ENCODE measurements at places on chromosomes 3 and 15.

GRCh38 chr3:36606871-36607765, 157.2 kb downstream of the DCLK3 start:
- no peak for DNase-seq

- no peak for DNase-seq
Measured at GRCh38 chr3:149507491-149508324, 33.2 kb downstream of the TM4SF4 start.

GRCh38 chr3:146470425-146470990, 1.1 kb upstream of the PLSCR2 start:
- DNase-seq = no peak

- peak; percentile 37 for DNase-seq
Measured at GRCh38 chr3:172341482-172342059, 106.7 kb downstream of the GHSR start.

DNA sequence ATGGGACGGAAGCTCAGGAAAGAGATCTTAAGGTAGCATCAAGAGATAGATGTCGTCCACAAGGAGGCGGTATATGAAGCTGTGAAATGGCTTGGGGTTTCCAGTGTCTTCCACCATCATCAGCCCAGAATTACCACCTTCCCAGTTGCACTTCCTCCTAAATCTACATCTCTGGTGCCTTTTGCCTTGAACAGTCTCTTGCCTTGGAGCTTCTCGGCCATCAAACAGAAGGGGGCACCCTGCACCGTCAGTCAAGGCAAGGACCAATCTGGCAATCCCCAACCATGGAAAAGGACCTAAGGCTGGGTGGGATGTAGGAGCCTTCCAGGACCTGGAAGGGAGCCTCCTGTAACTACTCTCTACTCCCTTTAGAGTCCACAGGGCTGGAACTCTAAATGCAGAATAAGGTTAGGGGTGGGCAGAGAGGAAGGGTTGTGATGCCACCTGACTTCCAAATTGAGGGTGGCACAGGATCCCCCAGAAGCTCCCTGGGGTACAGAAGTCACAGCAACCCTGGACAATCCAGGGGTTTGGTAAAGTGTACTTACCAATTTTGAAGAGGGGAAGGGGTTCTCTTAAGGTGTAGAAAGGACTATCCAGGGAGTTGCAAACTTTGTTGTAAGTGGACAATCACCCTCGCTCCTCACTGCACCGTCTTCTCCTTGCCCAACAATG, 1.0 kb upstream of the RYR3 start:
- no peak for DNase-seq

DNA sequence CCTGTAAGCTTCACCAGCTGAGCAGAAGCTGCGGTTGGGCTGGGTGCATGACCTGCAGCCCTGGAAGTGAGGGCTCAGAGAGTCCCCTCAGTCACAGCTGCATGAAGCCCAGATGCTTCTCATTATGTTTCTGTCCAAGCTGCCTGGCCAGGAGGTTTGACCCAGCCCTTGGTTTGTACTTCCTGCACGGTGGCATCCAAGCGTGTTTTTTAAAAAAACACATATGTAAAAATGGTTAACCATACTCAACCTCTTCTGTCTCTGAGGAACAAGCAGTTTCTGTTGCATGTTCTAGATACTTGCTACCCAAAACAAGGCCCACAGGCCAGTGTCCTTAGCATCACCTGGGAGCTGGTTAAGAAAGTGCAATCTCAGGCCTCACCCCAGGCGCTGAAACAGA, 76.0 kb upstream of the ATP10A start:
- DNase-seq = no peak

DNA sequence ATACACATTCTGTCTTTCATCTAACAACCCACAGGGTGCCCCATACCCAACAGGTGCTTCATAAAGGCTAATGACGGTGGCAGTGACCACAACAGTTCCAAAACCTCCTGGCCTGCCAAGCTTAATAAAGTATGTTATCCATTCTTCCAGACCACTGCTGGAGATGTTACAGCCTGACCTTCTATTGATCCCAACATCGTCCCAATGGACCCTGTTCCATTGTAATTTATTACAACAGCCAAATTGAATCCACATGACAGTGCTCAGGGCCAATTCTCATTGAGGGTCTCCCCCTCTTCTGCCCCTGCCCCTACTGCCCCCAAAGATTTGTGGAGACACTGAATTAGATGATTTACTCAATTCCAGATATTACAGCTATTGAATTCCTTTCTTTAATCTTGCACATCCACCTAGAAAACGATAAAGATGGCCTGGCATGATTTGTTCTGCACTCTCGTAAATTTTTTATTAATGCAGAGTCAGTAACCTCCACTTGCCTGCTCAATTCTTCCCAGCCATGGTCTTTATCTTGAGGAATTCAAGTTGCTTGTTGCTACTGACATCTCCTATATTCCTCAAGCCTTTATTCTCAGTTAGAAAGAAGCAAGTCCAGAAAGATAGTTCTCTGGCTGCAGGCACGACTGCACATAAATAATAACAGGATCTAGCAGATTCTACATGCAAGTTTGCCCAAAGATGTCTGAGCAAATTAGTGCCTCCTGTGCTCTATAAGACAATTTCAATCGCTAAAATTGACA, 407.6 kb downstream of the ERC2 start:
- DNase-seq = no peak

DNA sequence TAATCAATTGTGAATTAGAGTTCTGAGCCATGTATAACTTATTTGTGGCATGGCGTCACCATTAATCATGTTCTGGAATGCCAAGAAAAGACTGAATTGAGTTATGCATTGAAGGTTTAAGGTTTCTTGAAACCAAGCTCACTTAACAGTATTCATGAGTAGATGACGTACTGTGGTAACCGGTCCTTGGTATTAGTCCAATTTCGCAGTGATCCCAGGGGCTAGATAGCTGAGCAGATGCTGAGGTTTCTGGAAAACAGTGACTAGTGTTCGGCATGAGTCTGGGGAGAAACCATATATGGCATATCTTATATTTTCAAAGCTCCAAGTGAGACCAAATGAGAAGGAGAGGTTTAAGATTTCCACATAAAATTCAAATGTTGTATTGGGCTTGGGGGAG, 218.3 kb upstream of the LYSMD4 start:
- no peak for DNase-seq

- DNase-seq = no peak
Measured at GRCh38 chr15:55827955-55828354, 85.0 kb upstream of the PRTG start.

All from NCI-H1092 (cell line).